Right lung (tissue), 10 donors: ENCODE measurements at places on chromosomes 13 and 19. TPM values are rescaled to one million over a fixed set of nuclear protein-coding genes. Genes with fewer than 3 reads are reported as not detected.
A peak's percentile ranks its signal among the peaks of the same experiment; 100 is the strongest.

GRCh38 chr13:28532388-28533124 is 37.6 kb upstream of the FLT1 start:
- peak; percentile 15 for DNase-seq

DNA sequence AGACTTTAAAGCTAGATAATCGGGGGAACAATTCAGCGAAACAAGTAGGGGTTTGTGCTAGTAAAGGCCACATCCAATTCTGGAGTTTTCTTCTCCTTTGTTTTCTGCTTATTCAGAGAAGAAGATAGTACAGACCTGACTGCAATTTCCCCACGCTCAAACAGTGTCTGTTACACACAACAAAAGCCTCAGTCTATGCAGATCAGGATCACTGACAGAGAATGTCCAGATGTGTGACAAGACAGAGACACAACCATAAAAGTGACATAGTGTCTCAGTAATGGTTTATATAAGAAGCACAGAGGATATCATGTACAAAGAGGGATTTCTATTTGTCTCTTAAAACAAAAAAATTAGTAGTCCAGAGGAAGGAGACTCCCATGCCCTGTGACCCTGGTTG is 70.7 kb upstream of the GTF3A start:
- DNase-seq, result no peak

GRCh38 chr13:92734545-92734944 is 492.1 kb upstream of the GPC6 start:
- DNase-seq, result no peak

DNA sequence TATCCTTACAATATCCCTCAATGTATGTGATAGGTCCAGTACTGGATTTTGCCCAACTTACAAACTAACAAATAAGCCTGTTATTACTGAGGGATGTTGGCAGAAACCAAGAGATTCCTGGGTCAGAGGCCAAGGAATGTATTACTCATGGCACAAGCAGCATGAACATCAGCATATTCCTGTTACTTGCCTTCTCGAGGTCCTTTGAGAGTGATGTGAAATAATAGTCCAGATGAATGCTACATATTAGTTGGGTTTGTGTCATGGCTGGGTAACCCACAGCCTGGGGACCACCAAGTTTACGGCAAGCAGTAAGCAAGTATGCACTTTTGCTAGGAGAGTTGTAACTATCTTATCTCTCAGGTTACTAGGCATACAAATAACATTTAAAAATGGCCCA is 384.5 kb upstream of the GPC6 start:
- DNase-seq, result no peak

DNA sequence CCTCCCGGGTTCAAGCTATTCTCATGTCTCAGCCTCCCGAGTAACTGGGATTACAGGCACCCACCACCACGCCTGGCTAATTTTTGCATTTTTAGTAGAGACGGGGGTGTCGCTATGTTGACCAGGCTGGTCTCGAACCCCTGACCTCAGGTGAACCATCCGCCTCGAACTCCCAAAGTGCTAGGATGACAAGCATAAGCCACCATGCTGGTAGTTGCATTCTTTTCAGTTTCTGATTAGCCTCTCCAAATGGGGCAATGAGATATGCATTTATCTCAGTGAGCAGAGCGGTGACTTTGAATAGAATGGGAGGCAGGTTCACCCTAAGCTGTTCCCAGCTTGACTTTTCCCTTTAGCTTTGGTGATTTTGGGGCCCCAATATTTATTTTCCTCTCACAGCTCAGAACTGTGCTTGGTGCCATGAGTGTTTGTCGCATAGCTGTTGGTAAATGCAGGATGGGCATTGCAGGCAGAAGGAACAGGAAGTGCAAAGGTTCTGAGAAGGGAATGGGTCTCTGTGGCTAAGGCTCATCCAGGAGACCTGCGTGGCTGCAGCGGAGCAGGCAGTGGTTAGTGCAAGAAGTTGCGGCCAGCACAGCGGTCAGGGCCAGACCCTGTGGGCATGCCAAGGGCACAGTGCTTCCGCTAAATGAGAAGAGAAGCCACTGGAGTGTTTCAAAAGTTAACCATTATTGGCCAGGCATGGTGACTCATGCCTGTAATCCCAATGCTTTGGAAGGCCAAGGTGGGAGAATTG is 20.7 kb downstream of the LYPD3 start:
- DNase-seq, result no peak

GRCh38 chr13:69585656-69586055 is 522.0 kb upstream of the ATXN8OS start:
- no peak for DNase-seq

- no peak for DNase-seq
Measured at GRCh38 chr19:53172889-53173288, 14.0 kb upstream of the ZNF347 start.

GRCh38 chr19:4829001-4829712 is 2.4 kb downstream of the TICAM1 start:
- DNase-seq, result no peak

DNA sequence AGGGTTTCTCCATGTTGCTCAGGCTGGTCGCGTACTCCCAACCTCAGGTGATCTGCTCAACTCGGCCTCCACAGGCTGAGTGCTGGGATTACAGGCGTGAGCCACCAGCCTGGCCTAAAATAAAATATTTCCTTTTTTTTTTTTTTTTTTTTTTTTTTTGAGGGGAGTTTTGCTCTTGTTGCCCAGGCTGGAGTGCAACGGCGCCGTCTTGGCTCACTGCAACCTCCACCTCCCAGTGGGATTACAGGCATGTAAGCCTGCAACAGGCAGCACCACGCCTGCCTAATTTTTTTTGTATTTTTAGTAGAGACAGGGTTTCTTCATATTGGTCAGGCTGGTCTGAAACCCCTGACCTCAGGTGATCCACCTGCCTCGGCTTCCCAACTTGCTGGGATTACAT is 4.9 kb downstream of the ZNF506 start:
- DNase-seq, result no peak

GRCh38 chr19:44734357-44734756 is 14.2 kb upstream of the BCL3 start:
- DNase-seq, result no peak

GRCh38 chr13:79973533-79973963 is 367.4 kb downstream of the SPRY2 start:
- peak; percentile 1 for DNase-seq

DNA sequence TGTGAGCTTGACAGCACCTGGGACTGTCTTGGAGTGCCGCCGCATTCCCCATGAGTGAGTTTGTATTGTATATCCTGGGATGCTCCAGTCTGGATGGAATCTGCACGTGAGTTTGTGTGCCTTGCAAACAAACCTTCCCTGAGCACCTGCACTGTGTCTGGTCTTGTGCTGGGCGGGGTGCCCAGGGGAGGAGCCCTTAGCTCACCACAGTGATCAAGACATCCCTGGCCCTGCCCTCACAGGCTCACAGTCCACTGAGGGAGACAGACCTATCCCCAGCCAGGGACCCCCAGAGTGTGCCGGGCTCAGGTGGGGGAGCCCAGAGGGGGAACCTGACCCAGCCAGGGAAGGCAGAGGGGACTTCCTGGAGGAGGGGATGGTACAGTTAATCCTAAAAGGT is 1.7 kb upstream of the BCAM start:
- no peak for DNase-seq

GRCh38 chr13:25686831-25687470 is 315.2 kb downstream of the ATP8A2 start:
- no peak for DNase-seq

- peak; percentile 55 for DNase-seq
Measured at GRCh38 chr19:15418231-15418578, 583 bp downstream of the AKAP8L start.

DNA sequence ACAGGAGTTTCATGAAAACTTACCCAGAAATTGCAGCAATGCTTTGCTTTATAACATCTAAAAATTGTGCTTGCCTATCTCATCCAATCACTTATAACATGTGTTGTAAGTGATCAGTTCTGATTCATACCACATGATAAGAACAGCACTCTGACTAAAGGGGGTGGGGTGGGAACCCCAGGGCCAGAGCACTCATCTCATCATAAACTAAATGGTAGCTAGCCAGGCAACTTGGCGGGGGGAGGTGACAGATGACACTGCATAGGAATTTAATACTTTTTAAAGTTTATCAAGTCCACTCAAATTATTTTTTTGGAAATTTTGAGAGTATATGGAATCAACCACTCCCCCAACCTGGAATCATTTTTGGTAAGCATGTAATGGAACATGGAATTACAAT is 42.1 kb downstream of the FOXO1 start:
- no peak for DNase-seq

GRCh38 chr19:29381353-29382203 is 144.2 kb upstream of the VSTM2B start:
- DNase-seq, result no peak

DNA sequence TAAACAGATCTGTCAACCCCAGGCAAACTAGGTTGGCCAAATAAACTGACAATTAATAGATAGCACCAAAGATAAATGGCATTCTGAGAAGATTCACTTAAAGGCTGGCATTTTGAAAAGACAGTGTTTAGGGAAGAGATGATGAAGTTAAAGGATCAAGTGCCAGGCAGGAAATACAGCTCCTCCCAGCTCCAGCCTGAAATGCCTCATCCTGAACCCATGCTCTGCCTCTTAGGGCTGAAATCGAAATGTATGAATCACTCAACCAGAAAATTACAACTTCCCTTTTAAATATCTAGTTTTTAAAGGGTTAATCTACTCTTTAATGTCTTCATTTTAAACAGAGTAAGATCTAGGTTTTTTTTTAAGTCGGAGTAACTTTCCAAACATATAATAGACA is 171.2 kb upstream of the UBL3 start:
- no peak for DNase-seq

DNA sequence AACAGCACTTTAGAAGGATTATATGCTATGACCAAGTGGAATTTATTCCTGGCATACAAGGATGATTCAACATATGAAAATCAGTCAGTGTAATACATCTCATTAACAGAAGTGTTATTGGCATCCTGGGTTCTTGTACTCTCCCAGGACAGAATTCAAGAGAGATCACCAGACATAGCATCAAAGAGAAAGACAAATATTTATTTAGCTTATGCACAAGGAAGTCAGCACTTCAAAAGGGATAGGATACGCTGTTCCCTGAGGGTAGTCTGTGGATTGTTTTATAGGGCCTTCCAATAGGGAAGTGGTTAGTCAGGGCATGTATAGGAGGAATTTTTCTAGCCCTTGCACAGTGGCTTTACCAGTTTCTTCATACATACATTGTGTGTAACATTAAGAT is 1238.0 kb downstream of the PCDH17 start:
- DNase-seq, result no peak

DNA sequence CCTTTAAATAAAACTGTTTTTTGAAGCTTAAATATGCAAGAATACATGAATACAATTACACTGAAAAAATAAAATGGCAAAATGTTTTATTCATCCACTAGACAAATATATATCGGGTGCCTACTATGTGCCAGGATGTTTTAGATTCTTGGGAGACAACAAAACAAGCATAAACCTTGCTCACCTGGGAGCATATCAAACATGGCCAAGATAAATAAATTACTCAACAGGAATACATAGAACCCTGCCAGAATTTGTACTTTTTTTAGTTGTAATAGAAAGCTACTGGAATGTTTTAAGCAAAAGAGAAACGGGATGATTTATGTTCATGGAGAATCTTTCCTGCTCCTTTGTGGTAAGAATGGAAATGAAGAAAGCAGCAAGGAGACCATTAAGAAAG is 2358.5 kb upstream of the PCDH20 start:
- DNase-seq, result no peak

DNA sequence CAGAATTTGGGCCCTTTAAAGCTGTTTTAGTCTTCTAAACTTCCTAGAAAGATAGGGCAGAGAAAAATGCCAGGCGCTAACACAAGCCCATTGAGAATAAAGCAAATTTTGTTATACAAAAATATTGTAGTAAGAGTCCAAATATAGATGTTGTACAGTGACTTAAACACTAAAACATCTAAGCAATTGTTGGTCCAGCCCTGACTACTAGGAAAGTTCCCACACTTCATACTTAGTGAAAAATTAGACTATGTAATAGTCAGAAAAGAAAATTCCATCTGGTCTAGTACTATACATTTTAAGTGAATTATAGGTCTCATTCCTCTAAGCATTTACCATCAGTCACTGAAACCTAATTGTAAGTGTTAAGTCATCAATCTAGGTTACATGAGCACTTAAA is 1518.3 kb upstream of the SLC10A2 start:
- DNase-seq, result no peak

DNA sequence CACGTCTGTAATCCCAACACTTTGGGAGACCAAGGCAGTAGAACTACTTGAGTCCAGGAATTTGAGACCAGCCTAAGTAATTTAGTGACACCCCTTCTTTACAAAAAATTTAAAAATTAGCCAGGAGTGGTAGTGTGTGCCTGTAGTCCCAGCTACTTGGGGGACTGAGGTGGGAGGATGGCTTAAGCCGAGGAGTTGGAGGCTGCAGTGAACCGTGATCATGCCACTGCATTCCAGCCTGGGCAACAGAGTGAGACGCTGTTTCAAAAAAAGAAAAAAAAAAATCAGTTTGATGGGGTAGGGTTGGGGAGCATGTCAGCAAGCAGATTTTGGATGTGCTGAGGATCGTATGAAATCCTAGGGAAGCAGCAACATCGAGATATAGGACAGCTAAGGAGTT is 4.2 kb downstream of the CEACAM19 start:
- DNase-seq, result no peak

DNA sequence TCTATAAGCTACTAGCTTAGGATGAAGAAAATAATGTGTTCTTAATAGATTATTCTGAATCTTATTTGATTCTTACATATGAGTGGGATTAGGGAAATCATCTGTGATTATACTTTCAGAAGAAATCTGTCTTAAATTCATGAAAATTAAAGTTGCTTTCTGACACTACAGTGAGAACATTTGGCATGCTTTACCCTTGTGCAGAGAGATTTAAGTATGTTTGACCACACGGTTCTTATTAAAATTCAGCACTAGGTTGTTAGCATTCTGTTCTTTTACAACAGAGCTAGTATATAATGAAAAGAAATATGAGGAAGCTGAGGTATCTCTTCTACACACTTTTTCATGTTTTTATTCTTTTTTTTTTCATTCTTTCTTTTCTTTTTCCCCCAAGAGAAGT is 2723.9 kb downstream of the PCDH9 start:
- DNase-seq, result no peak

The CYP4F3 gene
- 0.13 TPM for polyA plus RNA-seq

The IRGQ gene
- 16.1 TPM for polyA plus RNA-seq

The CGB2 gene
- not detected for polyA plus RNA-seq

The RNF6 gene
- 30.2 TPM for polyA plus RNA-seq

The KIR2DL1 gene
- 0.16 TPM for polyA plus RNA-seq

The PRSS57 gene
- polyA plus RNA-seq, result 0.36 TPM

The CACNG7 gene
- polyA plus RNA-seq, result not detected

The ZNF729 gene
- polyA plus RNA-seq, result 0.10 TPM

The KLK3 gene
- not detected for polyA plus RNA-seq

The DIRAS1 gene
- polyA plus RNA-seq, result 2.1 TPM

The GYS1 gene
- polyA plus RNA-seq, result 46.0 TPM
